ENCODE measurements at places on chromosomes 3 and 15. TPM values are rescaled to one million over a fixed set of nuclear protein-coding genes. Genes with fewer than 3 reads are reported as not detected.
A peak's percentile ranks its signal among the peaks of the same experiment; 100 is the strongest.

KLF15 gene
- 40.1 TPM for total RNA-seq

- DNase-seq = peak; percentile 21
These were observed 28.6 kb downstream of the IQSEC1 start for GRCh38 chr3:13044496-13045240.

DNA sequence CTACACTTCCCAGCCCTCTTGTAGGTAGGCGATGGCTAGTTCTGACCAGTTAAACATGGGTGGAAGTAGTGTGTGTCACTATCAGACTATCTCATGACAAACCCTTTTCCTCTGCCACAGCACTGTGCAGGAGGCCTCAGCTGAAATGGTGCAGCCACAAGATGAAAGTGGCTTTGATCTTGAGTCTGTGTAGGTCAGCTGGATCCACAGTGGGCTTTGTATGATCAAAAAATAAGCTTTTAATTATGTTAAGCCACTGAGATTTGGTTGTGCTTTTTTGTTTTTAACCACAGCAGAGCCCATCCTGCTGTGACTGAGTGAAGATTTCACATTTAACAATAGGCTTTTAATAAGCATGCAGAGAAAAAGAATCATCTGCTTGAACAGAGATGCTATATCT, 19.7 kb downstream of the RCN2 start:
- no peak for DNase-seq

DNA sequence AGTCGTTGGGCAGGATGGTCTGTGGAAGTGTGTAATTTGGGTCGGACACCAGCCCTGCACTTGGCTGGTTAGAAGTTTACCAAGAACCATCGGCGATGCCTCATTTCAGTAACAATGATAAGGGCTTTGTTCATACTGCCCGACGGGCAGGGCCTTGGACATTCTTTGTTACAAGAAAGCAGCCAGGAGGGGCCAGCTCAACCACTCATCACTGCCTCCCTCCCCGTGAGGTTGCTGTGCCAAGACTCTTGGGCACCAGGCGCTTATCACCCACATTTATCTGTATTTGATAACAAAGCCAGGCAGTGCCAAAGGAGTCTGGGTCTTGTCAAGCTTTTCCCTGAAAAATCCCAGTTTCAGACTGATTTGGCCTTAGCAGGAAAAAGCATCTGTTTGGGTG, 235.0 kb downstream of the ADAMTS17 start:
- no peak for DNase-seq

GRCh38 chr15:48646331-48646730, 822 bp upstream of the FBN1 start:
- no peak for DNase-seq

DNA sequence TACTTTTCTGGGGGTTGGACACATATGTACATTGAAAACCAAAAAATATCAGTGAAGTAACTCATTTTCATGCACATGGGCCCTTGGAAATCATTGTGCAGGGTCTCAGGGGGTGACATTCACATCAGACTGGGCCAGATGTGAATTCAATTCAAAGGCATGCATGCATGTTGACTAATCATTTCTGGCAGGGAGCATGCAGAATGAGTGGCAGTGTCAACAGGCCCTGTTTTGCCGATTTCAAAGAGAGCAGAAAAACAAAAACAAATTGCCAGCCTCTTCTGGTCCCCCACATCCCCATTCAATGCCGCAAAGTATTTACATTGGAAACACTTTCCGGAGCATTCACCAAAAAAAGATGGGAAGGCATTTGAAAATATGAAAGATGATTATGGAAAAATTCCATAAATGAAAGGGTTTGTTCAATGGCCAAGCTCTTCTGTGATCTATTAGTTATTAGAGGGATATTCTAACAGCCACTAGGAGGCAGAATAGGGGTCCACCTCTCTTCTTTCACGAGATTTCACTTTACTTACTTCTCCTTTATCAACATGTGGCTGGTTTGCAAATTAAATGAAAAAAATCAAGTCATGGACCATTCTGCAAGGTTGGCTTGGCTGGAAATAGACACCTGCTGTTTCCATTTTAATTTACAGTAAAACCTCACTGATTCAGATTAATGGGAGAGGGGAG, 119.9 kb upstream of the FEZF2 start:
- no peak for DNase-seq

- no peak for DNase-seq
These were observed 972.2 kb downstream of the SQOR start for GRCh38 chr15:46607077-46607476.

SSUH2 gene
- total RNA-seq = not detected

DNA sequence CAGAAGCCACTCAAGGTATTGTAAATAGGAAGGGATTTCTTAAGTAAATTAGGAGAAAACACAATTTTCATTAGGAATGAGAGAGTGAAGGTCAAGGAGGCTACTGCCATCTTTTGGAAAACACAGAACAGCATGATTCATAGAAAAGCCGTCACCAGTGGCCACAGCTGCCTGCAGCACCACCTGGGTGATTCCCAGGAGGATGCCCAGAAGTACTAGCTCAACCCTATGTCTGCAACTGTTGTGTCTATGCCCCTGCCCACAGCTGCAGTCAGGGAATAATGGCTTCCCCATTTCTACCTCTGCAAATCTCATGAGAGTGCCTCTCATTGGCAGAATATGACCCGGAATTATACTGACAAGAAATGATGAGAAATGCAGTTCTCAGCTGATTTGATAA, 300.0 kb downstream of the IGSF11 start:
- DNase-seq = no peak

- no peak for DNase-seq
These were observed 64.0 kb upstream of the SKOR1 start for GRCh38 chr15:67761343-67761742.

DNA sequence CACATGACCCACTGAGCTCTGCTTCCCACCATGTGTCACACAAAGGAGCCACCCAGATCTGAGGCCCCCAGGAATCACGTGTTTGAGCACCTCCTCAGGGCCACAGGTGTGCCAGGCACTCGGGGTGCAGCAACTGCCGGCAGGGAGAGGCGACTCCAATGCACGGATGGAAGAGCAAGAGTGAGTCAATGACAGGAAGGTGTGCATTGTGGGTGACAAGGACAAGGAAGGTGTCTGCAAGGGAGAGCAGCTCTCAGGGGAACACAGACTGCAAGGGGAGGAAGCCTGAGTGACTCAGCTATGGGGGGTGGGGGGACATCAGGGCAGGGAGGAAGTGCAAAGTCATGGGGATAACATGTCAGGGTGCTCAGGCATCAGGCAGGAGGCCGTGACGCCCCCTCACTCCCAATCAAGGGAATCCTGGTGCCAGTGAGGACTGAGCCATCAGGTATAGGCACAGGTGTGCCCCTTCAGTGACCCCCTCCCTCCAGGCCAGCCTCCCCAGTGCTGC, 67.4 kb downstream of the NUP210 start:
- DNase-seq = no peak

CMTM7 gene
- 49.9 TPM for total RNA-seq

PSTPIP1 gene
- 18.4 TPM for total RNA-seq

GRCh38 chr3:43335799-43336198, 49.5 kb downstream of the SNRK start:
- DNase-seq = no peak

DNA sequence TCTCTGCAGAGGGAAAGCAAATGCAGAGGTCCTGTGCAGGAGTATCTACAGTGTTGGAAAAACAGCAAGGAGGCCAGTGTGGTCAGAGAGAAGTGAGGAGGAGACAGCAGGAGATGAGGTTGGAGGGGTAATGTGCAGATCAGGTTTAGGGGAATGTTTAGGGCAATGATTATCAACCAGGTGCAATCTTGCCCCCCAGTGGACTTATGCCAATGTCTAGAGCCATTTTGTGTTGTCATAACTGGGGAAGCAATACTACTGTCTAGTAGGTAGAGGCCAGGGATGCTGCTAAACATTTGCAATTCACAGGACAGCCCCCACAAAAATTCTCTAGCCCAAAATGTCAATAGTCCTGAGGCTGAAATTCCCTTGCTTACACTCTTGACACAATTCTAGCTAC, 13.1 kb downstream of the CCDC191 start:
- DNase-seq = no peak

ROBO2 gene
- 11.8 TPM for total RNA-seq

GRCh38 chr15:77584201-77584600, 48.5 kb downstream of the LINGO1 start:
- DNase-seq = no peak

GRCh38 chr3:32869513-32870047, 51.8 kb downstream of the TRIM71 start:
- DNase-seq = no peak

- no peak for DNase-seq
These were observed 13.5 kb downstream of the KBTBD8 start for GRCh38 chr3:67011414-67012131.

CAMP gene
- 2.3 TPM for total RNA-seq

CYP1A1 gene
- 0.38 TPM for total RNA-seq

- no peak for DNase-seq
These were observed 93.1 kb downstream of the FRMD5 start for GRCh38 chr15:44101944-44102343.

DNA sequence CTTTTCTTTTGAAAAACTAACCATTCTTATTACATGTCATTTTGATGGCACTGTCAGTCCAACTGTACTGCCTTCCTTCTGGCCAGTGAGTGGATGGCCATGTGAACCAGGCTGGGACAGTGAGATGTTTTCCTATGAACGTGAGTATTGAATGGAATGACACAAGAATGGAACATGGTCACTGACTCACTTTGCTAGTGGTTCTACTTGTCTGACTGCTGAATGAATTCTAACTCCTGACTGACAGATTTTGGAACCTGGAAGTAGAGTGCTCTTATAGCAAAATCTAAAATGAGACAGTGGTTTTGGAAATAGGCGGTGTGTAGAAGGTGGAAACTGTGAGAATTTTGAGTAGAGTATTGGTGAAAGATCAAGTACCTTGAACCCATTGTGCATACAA, 606.9 kb upstream of the KCNMB2 start:
- DNase-seq = no peak

DNA sequence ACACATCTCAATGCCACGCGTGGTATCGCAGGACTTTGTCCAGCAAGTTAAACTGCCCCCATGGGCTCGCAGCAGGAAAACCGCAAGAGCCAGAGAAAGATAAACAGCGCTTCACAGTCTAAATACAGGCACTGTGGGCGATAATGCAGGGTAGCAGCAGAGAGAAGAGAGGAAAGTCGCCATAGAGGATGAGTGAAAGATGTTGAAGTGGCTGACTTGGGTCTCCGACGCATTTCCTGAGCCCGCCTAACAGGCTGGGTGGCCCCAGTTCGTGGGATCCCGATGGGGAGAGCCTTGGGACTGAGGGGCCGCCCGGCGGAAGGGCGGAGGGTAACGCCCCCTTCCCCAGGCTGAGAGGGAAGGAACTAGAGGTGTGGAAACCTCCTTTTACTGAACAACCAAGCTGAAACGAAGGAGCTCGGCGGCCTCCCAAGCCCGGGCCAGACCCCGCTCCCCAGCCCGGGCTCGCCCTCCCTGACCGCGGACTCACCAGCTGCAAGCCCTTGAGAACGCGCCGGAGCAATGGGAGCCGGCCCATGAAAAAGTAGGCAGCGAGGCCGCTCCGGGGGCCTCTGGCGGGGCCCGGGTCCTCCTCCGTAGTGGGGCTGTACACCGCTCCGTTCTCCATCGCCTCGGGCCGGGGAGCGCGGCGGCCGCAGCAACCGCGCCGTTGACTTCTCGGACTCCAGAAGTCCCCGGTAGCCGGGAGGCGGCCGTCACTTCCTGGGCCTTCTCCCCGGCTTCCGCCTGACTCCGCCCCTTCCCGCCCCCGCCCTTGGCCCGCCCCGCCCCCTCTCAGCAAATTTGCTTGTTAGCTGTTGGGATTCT, at the start of gene CMTM6:
TSS of gene CMTM6 (minus strand) at position 735 of the 828 bp plus-strand sequence. CDS start at position 628, 107 bp downstream.
- DNase-seq = peak; percentile 89

DNA sequence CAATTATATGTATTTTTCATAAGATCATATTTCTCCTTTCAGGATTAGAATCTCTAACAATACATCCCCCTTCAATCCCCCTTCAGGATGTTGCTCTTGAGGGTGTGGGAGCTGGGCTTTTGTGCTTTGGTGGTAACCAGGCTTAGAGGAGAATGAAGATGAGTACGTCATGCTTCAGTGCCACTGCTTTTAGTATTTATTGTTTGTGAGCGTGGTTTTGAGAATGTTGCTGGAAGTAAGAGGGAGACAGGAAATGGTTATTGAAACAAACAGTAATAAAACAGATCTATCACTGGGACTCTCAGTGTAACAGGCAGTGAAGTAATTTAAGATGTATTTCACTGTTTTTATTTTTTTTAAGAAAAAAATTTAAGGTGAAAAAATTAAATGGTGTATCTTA, 35.3 kb downstream of the GBE1 start:
- no peak for DNase-seq

DNA sequence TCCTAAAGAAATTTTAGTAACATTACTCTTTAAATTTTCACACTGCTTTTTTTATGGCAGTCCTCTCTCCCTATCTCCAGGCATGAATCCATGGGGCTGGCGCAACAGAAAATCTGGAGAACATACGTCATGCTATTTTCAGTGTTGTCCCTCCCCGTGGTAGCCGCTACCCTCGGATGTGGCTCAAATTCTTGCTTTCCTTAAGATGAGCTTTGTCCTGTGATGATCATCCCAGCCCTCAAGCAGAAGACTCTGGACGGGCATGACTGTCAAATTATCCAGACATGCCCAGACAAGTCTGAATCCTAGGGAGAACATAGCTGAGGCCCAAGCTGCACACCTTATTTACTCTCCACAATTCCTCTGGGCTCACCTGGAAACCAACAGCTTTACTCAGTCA, 49.1 kb downstream of the FMN1 start:
- no peak for DNase-seq

DNA sequence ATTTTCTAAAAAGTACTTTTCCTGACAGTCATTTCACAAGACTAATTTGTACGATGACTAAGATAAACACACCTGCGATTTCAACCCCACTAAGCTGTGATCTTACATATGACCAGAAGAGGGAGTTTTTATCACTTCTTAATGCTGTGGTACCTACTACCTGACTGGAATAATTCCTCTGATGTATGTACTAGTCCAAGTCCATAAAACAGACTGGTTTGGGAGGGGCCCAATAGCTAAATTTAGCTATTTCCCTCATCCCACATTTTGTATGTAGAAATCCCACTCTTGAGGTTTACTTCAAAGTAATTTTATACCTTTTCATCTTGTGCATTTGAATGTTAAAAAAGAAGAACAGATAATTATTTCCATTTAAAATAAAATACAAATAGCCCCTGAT, 49.7 kb upstream of the SCAANT1 start:
- no peak for DNase-seq

DNA sequence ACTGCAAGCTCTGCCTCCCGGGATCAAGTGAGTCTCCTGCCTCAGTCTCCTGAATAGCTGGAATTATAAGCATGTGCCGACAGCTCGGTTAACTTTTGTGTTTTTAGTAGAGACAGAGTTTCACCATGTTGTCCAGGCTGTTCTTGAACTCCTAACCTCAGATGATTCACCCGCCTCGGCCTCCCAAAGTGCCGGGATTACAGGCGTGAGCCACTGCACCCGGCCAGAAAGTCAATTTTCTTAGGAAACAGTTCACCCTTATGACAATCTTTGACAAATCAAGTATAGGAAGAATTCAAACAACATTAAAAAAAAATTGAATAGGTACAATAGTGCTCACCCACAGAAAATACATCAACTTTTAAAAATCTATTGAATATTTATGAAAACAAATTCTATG, 23.6 kb upstream of the DUT start:
- DNase-seq = no peak

CMTM8 gene
- 25.6 TPM for total RNA-seq
